ENCODE measurements at places on chromosomes 11 and 22. TPM values are rescaled to one million over a fixed set of nuclear protein-coding genes. Genes with fewer than 3 reads are reported as not detected.

Gene OR4A16
- not detected for total RNA-seq

Gene TECTA
- total RNA-seq: not detected

Gene KRTAP5-9
- not detected for total RNA-seq

Gene PGR
- total RNA-seq: not detected

Gene RIC3
- total RNA-seq: 0.96 TPM

Gene SCGB1C1
- not detected for total RNA-seq

Gene NNMT
- 356 TPM for total RNA-seq
